Left renal cortex interstitium (tissue), 4 donors: ENCODE measurements at places on chromosomes 5 and 9.

GRCh38 chr5:181260720-181261319 is at the start of gene TRIM52:
Gene TRIM52 (minus strand): TSS chr5:181261143. CDS start chr5:181260813, 330 bp downstream.
- DNase-seq = peak; percentile 87

DNA sequence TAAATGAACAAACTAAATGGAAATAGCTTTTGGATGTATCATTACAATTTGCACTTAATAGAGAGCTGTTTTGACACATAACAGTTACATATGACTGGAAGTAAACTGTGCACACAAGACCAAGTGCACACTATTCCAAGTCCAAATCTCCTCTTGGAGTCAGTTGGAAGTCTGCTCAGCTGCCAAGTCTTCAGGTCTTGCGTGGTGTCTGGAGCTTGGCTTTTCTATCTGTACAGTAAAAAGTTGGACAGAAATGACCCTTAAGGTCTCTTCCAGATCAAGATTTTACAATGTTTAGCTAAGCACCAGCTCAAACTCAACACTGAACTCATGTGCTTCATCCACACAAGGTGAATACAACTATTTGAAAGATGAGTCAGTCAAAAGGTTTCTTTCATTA is 456.9 kb downstream of the RASEF start:
- DNase-seq = no peak

- DNase-seq = no peak
These were observed 108.2 kb upstream of the VCAN start for GRCh38 chr5:83363111-83363885.

GRCh38 chr9:75063556-75064305 is 24.2 kb downstream of the NMRK1 start:
- no peak for DNase-seq

DNA sequence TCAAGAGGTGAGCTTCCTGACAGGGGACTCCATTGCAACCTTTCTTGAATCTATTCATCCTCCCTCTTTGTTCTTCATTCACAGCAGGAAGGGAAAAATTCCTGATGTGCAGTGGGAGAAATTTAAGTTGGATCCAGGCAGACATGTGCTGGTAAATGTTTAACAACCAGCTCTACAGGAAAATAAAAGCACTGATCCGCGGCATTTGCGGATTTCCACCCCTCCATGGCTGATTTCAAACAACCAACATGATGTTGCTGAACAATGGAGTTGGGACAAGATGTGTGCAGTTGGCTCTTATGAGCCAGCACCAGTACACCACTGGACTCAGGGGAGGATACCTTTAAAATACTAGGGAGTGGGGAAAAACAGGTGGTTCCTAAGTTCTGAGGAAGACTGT is 47.0 kb downstream of the SPRY4 start:
- DNase-seq = no peak
